HCT116 (cell line): ENCODE measurements at places on chromosomes 6 and 20. TPM values are rescaled to one million over a fixed set of nuclear protein-coding genes. Genes with fewer than 3 reads are reported as not detected.

Gene APOBEC2
- total RNA-seq: not detected

GRCh38 chr6:139981768-139982181, 607.3 kb upstream of the CITED2 start:
- peak; percentile 24 for DNase-seq

DNA sequence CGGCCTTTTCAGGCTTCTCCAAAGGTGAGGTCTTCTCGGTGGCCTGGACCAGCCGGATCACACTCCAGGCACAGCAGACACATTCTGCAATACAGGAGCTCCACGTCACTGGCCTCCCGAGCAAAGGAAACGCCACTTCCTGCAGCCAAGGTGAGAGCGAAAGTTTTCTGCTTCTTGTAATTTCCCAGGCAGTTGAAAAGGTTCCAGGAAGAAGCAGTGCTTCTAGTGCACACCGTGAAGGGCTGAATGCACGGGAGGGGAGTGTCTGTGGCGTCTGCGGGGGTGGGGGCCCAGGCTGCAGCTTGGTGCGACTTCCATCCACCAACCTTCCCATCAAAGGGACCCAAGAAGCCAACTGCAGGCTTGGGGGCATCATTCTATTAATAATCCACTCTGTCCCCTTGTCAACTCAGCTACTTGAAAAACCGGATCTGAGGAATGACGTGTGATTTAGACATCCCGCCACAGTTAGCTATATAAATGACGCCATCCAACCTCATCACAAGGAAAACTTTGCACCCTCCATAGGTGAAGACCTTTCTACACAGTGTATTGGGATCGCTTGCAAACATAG, 61.1 kb downstream of the NFATC2 start:
- DNase-seq: no peak

DNA sequence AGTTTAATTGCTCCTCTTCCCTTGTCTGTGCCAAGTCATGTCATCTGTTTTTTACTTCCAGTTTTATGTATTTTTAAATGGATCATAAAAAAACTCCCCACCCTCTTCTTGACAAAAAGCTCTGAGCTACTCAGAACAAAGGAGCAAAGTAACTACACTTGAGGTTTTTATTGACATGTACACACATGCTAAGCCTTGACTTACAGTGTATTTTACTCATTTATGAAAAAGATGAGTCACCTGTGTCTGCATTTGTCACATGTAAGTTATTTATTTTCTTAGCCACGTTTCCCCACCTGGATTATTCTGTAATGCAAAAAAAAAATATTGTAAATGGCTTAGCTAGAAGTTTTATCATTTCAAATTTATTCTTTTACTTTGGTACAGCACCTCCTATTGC, 628.8 kb upstream of the SLC35B3 start:
- DNase-seq: no peak

DNA sequence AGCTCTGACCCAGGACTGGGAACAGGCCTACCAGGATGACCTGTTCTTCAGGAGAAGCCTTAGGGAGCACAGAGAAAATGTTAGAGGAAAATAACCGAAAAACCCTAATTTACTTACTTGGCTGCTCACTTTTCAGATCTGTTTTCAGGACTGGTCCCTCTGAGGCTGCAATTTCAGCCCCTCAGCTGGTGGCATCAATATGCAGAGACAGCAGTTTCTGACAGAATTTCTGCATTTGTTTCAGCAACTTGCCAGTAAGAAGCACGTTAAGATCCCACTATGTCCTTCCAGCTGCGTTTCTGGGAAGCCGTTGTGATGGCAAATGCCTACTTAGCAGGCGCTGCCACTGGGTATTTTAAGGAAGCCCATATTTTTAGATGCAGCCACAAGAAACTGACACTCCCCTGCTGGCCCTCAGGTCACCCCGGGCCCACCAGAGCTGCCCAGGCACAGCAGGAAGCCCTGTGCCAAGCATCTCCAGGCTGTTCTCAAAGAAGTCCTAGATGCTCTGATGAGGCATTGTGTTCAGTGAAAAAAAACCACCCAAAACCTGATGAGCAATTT, 7.5 kb downstream of the YTHDF1 start:
- DNase-seq: no peak

DNA sequence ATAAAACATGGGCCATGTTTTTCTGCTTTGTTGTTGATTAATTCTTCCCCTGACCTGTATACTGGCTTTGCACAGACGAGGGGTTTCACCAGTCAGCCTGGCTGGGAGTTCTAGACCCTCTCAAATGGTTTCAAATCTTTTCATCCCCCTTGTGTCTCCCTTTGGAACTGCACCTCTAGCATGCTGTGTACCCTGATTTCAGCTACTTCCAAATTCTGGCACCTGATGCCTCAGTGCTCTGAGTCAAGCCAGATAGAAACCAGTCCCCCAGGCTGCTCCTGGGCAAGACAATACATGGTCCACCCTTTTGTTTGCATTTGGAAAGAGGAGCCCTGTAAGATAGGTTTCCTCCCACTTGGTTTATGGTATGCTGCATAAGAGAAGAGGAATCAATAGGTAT, 290.2 kb downstream of the BTBD3 start:
- DNase-seq: peak; percentile 0

DNA sequence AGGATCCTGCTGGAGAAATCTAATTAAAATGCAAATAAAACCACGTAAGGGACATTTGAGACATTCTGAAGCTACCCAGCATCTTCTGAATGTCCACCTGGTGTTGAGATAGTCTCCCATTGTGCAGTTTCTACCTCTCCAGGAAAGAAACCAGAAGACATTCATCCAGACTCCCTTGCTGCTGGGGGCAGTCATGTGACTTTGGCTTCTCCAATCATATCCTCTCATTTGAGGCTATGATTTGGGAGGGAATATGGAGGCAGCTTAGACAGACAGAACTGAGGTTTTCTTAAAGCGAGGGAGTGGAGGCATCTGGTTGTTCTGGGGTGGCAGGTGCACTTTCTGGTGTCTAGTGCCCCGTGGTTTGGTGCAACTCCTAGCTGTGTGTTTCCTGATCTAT, 315.2 kb upstream of the SULF2 start:
- DNase-seq: no peak

DNA sequence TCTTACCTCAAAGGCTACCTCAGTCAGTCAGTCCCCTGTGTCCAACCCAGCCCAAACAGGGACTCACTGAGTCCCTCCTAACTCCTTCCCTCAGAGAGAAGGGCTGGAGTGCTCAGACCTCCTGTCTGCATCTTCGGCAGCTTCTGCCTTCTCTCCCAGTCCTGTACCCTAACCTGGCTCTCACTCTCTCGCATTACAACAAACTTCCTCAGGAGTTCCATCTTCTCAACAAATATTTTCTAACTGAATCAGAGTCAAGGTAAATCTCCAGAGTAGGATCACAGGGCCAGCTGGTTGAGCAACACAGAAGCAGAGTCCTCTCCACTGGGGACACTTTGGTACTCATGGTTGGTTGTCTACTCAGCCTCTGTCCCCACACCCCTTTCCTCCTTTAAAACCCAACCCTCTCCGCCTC, 92.3 kb downstream of the MRPL14 start:
- DNase-seq: no peak

- DNase-seq: no peak
Measured at GRCh38 chr6:41938590-41939175, 2.9 kb downstream of the CCND3 start.

DNA sequence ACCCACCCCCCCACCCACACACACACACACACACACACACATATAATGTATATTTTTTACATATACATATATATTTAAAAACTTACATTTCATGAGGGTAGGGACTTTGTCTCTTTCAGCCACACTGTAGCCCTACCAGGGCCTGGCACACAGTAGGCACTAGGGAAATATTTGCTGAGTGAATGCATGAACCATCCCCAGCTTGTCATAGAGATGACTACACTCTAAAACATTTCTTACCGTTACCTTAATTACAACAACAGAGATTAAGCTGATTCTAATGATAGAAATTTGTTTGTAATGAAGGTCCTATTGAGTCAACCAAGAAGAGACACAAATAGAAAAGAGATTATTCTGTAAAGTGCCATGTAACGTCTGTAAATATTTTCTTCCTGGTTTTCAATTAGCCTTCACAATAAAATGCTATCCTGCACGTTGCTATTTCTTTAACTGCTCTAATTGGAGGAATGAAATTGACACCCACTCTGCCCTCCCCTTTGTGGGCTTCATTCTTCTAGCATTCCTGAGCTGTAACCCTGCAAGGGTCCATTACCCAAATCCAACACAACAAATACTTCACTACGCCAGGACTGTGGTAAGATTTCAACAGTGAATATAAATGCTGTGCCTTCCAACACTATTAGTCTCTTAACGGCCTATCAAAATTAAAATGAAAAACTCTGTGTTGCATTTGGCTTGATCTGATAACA, 30.8 kb downstream of the SIM1 start:
- no peak for DNase-seq

Gene POFUT1
- total RNA-seq: 34.5 TPM

Gene MYH7B
- total RNA-seq: 0.74 TPM

DNA sequence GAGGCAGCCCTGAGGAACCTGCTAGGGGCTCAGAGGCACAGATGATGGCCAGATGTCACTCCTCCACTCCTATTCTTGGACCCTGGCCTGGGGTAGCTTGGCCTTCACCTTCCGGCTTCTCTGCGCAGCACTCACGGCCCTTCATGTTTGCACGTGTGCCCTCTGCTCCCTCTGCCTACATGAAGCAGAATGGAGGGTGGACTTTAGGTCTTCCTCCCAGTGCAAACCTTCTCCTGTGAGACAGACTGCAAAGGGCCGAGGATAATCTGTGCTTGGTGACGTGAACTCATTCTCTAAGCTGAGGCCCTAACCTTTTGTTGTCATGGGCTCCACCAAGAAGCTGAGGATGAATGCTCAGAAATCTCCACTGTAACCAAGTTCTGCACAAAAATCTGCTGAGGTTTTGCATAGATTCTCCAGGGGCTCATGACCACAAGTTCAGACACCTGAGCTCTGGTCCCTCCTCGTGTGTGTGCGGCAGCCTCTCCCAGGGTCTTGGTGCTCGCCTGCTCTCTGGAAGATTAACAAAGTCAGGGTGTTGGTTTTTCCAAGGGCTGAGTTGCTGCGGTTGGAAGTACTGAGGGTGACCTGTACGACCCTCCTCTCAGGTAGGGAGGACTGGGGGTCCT, 25.5 kb upstream of the FOXO3 start:
- DNase-seq: no peak

- DNase-seq: no peak
Measured at GRCh38 chr6:83804886-83805285, 48.3 kb upstream of the RIPPLY2 start.

- DNase-seq: no peak
Measured at GRCh38 chr6:83311231-83311630, 118.1 kb downstream of the RWDD2A start.

Gene MMP24
- not detected for total RNA-seq

- DNase-seq: no peak
Measured at GRCh38 chr20:59413326-59413865, 113.0 kb downstream of the EDN3 start.

Gene TFAP2A
- 24.3 TPM for total RNA-seq
